ENCODE measurements at places on chromosomes 16 and 17.

- DNase-seq = no peak
Measured at GRCh38 chr16:3716831-3717234, 491 bp downstream of the TRAP1 start.

GRCh38 chr17:44362459-44362948, 1.1 kb downstream of the FAM171A2 start:
- no peak for DNase-seq

GRCh38 chr16:28167730-28168129, 44.0 kb downstream of the XPO6 start:
- no peak for DNase-seq

GRCh38 chr16:3192476-3193019, 4.5 kb downstream of the OR1F1 start:
- DNase-seq = no peak
